ENCODE measurements at places on chromosomes 16 and 17.

DNA sequence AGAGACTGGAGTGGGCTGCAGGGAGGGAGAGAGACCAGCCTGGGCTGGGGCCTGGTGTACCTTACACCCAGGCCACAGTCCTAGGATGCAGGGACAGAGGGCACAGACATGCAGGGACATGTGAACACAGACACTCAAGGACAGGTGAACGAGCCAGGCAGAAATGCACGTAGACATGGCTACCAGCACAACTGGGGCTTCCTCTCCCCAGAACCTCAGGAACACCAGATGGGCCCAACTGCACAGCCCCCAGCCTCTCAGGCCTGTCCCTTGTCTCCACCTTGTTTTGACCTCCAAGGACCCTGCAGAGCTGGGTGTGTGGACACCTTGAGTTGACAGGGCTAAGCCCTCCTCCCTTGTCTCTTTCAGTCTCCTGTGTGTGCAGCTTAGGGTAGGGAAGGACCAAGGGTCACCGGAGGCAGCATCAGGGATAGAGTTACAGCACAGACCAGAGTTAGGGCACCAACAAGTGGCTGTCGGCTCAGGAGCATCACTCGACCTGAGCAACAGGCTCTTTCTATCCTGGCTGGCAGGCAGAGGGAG, 9.2 kb downstream of the SEZ6 start:
- no peak for DNase-seq

DNA sequence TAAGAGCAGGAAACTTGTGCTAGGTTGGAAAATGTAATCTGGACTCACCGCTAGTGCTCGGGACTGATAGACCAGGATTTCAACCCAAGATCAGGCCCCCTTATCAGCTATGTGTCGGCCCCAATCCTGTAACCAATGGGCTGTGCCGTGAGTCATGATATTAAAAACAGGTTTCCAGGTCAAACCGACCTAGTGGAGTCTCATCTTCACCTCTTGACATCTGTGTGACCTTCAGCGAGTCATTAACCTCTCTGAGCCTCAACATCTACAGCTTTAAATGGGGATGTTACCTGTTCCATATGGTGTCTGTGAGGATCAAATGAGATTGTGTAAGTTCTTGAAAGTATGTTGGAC, 512 bp downstream of the PMM2 start:
- no peak for DNase-seq

DNA sequence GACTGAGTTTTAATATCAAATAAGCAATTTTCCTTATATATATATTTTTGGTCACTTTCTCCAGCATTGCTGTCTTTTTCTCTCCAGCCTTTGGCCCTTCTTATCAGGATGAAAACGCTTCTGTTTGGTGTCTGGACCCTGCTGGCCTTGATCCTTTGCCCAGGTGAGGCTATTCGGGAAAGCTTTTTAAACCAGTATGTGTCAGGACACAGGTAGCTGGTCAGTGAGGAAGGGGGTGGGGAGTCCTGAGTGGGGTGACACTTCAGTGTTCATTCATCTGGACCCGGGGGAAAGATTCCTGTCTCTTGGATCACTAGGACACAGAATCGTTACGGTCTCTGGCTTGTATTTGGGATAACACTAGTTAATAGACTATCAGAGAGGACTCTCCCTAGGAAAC, 12.2 kb upstream of the SMARCD2 start:
- no peak for DNase-seq

- no peak for DNase-seq
These were observed 18.7 kb downstream of the HMOX2 start for GRCh38 chr16:4494746-4495490.

DNA sequence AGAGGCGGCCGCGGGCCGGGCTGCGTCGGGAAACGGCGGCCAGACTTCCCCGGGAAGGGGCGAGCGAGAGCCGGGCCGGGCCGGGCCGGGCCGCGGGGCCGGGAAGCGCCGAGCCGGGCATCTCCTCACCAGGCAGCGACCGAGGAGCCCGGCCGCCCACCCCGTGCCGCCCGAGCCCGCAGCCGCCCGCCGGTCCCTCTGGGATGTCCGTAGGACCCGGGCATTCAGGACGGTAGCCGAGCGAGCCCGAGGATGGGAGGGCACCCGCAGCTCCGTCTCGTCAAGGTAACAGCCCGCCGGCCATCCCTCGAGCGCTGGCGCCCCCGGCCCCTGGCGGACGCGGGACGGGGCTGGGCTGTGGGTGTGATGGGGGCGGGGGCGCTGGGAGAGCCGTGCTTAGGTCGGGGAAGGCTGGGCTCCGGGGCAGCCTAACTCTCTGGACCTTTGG, at the start of gene CRHR1:
Gene CRHR1, plus strand, starts transcription at position 28 of the 448 bp plus-strand sequence. Its CDS starts 225 bp downstream, at position 253.
- no peak for DNase-seq

DNA sequence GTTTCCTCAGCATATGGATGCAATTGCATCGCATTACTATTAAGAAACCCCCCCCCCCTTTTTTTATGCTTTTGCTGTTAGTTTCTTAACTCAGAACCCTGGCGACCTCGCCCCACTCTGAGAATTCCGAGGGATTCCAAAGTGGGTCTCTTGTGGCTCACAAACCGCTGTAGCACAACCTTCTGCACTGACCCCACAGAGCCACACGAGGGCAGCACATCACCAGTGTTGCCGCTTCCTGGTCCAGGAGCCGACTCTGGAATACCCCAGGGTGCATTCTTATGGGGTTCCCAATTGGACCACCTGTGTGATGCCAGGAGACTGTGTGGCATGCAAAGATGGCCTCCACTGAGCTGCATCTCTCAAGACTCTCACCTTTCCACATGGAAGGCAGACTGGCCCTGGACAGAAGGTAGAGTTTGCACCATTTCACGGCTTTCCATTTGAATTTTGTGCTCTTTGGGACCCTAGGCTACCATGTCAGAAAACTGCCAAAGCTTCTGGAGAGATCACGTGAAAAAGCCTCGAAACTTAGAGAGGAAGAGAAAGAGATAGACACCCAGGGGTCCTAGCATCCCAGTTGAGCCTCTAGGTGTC, 432.7 kb upstream of the ASIC2 start:
- DNase-seq, result peak; percentile 5
